ENCODE measurements at places on chromosomes 2 and 18.

DNA sequence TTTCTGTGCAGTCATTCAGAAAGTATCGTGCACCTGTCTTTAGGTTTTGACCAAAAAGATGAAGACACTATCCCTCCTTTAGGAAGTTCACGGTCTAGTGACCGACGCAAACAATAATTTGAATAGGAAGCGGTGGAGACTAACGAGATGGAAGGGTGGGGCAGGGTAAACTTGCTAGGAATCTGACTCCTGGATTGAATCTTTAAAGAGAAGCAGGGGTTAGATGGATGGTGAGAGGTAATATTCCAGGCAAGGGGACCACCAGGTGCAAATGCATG, 651 bp upstream of the TXNL1 start:
- DNase-seq, result no peak

DNA sequence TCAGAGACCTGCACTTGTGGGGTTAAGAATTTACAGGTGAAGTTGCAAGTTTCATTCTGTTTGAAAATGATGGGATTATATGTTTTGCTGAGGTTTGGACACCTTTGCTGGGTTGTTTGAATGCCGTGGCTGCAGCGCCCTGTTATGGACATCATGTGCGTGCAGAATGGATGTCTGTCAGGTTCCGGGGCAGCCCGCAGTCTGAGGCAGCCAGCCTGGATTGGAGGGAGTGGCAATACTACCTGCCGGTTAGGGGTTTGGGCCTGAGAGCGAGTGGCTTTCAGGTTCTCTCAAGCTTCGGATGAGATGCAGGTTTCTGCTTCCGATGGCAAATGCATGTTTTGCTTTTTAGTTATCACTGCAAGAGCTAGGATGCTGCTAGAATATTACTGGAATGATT, 1.1 kb downstream of the CASP8 start:
- DNase-seq, result peak; percentile 35

DNA sequence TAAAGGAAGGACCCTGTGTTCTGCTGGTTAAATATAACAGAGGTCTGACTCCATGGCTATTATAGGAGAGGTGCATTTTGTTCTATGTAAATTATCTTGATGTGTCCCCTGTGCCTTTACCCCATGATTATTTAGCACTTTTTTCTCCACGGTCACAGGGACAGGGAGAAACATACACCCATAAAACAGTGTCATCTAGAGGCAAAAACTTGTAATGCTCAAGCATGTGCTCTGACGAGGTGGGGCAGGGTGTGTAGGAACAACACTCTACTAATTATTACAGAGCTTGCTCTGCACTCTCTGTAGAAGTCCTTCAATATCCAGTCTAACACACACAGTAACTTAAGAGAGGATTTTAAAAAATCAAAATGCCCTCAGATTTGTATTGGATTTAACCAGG, 187.9 kb downstream of the NEDD4L start:
- DNase-seq, result no peak

GRCh38 chr18:60646725-60647124, 274.1 kb upstream of the MC4R start:
- DNase-seq, result no peak

- no peak for DNase-seq
Observed at GRCh38 chr18:62669225-62669624, 46.1 kb upstream of the PHLPP1 start.

DNA sequence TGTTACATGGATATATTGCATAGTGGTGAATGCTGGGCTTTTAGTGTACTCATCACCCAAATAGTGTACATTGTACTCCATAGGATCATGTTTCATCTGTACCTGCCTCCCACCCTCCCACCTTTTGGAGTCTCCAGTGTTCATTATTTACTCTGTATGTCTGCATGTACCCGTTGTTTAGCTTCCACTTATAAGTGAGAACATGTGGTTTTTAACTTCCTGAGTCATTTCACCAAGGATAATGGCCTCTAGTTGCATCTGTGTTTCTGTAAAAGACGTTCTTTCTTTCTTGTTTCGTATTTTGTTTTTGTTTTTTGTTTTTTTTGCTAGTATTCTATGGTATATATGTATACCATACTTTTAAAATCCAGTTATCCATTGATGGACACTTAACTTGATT, 107.5 kb downstream of the MSTN start:
- DNase-seq, result no peak

DNA sequence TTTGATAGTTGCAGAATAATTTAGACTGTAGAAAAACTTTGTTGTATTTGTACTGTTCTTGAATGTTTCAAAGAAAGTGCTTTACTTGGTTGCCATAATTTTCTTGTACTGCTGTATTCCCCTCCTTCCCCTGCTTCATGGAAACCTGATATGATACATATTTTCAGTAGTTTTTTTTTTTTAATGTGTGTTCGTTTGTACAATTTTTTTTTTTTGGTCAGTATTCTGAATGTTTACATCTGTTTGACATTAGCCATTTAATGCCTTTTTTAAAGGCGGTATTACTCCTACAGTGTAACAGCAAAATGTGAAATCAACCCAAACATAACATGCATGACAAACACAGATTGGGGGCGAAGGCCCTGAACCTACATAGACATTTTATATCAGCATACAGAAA, 172.3 kb downstream of the ASXL3 start:
- no peak for DNase-seq

GRCh38 chr2:70182689-70183088, 8.1 kb downstream of the C2orf42 start:
- DNase-seq, result no peak

GRCh38 chr2:64260817-64261216, 116.6 kb upstream of the PELI1 start:
- DNase-seq, result no peak

GRCh38 chr2:36589230-36589630, 8.7 kb downstream of the FEZ2 start:
- DNase-seq, result no peak

DNA sequence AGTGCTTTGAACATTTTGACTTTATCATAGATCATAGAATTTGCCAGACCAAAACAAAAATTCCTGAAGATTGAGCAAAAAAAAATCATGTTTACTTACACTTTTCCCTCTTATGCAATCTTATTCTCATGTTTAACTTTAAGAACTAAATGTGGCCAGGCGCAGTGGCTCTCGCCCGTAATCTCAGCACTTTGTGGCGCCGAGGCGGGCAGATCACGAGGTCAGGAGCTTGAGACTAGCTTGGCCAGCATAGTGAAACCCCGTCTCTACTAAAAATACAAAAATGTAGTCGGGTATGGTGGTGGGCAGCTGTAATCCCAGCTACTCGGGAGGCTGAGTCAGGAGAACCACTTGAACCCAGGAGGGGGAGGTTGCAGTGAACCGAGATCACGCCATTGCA, 227.9 kb upstream of the KYNU start:
- DNase-seq, result no peak

- peak; percentile 2 for DNase-seq
Observed at GRCh38 chr2:214410918-214411554, at the start of gene VWC2L. VWC2L (plus strand) TSS chr2:214411054; CDS start chr2:214414194, 3,140 bp downstream.

GRCh38 chr2:225097035-225097434, 54.8 kb upstream of the DOCK10 start:
- no peak for DNase-seq

DNA sequence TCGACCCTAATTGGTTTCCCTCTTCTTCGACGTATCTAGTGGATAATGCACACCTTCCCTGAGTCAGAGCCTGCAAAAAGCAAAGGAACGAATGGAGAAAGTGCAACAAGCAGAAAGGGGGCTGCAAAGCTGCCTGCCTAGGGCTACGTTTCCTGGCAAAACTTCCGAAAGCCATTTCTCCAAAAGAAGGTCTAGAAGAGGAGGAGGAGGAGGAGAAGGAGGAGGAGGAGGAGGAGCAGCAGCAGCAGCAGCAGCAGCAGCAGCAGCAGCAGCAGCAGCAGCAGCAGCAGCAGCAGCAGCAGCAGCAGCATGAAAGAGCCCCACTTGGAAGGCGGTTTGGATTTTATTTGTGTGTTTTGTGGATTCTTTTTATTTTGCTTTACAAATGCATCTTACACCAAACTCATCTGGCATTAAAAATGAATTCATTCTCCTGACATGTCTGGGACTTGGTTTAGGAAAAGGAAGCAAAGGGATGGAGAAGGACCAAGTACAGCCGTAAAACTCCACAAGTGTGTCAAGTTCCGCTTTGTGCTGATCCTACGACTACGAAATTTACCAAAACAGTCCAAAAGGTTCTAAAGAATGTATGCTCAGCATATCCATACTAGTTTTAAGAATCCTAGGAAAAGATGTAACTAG, 2.0 kb downstream of the TCF4 start:
- DNase-seq, result no peak

Measured in stimulated activated CD4-positive, alpha-beta T cell treated with anti-CD3 and anti-CD28 coated beads, TNF-alpha, amount 100 ng/mL, for 1 hour (primary cell).